ENCODE measurements at places on chromosomes 1 and 21. TPM values are rescaled to one million over a fixed set of nuclear protein-coding genes. Genes with fewer than 3 reads are reported as not detected.

DNA sequence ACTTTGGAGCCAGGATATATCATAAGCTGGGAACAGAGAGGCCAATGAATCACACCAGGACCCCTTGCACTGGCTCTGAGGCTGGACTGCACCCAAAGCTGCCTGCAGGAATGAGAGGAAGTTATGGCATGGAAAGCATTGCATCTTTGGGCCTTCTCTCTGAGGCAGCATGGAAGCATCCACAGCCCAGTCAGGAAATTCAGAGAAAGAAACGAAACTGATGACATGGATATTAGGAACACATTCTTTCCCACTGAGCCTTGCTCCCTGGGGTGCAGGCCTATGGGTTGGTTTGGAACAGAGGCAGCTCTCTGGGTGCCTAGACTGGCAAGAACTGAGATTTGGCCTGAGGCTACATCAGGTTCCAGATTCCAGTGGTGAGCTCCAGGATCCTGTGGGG is 98.6 kb downstream of the NGF start:
- DNase-seq = no peak

DNA sequence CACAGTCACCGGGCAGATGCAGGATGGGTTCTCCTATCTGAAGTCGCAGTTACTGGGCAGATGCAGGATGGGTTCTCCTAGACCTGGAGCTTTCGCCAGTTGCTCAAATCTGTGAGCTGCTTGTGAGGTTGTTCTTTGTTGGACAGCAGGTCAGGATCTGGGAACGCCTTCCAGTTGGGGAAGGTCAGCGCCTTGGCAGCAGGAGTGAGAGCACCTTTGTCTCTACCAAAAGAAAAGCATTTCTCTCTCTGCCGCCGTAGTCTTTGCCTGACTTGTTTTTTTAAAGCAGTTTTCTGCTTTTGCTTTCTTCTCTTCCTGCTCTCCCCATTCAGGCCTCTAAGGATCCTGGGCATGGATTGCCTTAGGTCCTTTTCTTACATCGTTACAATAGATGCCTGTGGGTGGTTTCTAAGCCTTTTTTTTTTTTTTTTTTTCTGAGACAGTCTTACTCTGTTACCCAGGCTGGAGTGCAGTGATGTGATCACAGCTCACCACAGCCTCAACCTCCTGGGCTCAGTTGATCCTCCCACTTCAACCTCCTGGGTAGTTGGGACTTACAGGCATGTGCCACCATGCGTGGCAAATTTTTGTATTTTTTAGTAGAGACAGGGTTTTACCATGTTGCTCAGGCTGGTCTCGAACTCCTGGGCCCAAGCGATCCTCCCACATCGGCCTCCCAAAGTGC is 15.7 kb downstream of the PEX14 start:
- no peak for DNase-seq

- DNase-seq = no peak
These were observed 80.6 kb upstream of the SLFNL1 start for GRCh38 chr1:41101950-41102607.

DNA sequence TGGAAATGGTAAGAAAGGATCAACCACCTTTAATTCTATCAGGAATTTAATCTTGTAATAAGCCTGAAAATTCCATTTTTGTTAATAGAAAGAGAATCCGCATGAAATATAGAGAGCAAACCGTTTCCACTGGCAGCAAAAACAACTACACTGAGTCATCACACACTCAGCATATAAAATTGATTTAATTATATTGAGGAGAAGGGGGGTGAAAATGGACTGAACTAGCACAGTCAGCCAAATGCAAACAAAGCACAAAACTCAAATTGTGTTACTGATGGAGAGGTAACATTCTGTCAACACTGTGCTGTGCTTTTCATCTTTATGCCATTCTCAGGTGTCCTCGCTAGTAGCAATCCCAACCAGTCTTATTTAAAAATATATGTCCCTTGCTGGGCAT is 1583.9 kb downstream of the MRPL39 start:
- DNase-seq = no peak

GRCh38 chr1:68216089-68216772 is 16.1 kb downstream of the WLS start:
- no peak for DNase-seq

DNA sequence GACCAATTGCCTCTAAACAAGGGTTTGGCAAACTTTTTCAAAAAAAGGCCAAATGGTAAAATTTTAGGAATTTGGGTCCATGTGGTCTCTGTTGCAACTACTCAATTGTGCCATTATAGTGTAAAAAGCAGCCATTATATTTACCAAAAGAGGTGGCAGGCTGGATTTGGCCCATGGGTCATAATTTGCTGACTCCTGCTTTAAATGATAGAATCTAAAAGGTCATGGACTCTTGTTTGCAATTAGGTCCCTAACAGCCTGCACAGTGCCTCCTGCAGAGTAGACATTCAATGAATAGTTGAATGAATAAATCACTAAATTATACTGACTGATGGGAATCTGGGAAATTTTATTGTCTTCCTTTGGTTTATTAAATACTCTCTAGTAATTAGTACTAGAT is 6.2 kb downstream of the BECN2 start:
- no peak for DNase-seq

DNA sequence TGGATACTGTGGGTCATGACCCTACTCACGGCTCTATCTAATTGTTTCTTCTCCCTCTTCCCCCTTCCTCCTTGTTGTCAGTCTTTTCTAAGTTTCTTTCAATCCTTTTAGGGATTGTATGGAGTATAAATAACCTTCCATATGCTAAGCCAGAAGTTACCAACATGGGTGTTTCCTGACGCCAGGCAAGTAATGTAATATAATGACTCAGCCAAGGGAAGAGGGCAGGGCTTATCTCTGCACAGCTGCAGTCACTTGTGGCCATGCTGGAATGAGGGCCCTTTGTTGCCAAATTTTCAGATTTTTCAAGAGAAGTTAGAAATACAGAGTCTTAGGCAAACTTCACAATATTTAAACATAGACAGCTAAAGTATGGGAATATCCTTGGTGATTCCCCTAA is 194.6 kb downstream of the ST6GALNAC3 start:
- DNase-seq = no peak

- no peak for DNase-seq
These were observed 2.6 kb downstream of the S100A16 start for GRCh38 chr1:153610334-153610733.

Gene IVL
- 0.21 TPM for polyA plus RNA-seq

Gene NES
- 164 TPM for polyA plus RNA-seq

Gene RHOU
- 16.7 TPM for polyA plus RNA-seq

Gene NHLH2
- not detected for polyA plus RNA-seq

Gene TAS1R3
- polyA plus RNA-seq = 0.21 TPM

Gene SPRR2E
- not detected for polyA plus RNA-seq

All from right renal cortex interstitium (tissue), 3 donors.